ENCODE measurements at places on chromosomes 3 and 15.

DNA sequence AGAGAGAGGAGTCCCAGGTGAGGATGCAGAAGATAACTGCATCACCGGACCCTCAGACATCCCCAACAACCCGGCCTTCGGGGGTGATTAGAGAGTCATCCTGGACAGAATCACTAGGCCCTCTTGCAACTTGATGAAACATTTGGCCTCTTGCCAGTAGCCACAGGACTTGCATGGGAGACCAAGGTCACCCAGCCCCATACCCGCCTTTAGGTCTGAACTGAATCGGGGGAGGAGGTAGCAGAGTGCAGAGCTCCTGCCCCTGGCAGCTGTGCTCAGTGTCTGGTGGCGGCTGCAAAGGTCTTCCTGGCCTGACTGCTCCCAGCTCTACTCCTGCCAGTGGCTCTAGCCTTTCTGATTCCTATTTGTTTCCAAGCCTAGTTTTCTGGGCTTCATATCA, 12.4 kb downstream of the PIF1 start:
- DNase-seq = no peak

DNA sequence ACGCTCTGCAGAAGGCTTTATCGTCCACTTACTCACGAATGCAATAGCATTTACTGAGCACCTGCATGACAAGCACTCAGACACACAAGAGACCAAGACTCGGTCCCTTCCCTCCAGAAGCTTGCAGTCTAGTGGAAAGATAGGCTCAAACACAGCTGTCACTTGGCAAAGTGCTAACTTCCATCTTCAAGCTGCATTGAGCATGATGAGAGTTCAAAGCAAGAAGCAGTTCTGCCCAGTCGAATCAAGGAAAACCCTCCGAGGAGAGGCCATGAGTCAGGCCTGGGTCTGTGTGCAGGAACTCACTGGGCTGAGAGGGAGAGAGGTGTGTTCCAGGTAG, 51.5 kb downstream of the C3orf20 start:
- no peak for DNase-seq

DNA sequence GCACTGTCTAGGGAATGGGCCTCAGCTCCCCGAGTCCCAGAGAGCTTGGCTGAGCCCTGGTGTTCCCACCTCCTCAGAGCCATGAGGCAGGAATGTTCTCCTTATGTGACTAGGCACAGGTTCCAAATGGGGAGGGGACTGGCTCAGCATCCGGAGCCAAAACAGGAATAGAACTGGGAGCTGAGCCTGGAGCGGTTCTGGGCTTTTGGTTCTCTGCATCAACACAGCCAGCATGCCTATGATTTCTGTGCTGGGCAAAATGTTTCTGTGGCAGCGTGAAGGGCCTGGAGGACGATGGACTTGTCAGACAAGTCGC, at the start of gene FAM131A:
Gene FAM131A (plus strand): TSS at position 202 of the 316 bp plus-strand sequence. CDS start 31 bp downstream, at position 233.
- no peak for DNase-seq

- DNase-seq = no peak
These were observed 32.4 kb downstream of the MEGF11 start for GRCh38 chr15:66221126-66221525.

DNA sequence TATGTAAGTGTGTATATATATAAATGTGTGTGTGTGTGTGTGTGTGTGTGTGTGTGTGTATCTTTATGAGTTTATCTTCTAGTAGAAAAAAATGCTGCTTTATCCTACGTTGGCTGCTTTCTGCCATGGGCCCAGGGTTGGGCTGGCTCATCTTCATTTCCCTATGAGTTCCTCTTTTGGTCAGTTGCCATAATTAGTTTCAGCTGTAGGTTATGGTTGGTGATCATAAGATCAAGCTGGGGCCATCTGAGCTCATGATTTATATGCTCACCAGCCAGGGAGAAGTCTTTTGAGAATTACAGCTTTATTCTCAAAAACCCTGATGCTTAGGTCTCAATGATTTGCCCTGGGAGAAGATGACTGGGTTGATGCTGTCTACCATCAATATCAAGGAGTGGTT, 775.8 kb upstream of the ARPP21 start:
- no peak for DNase-seq

DNA sequence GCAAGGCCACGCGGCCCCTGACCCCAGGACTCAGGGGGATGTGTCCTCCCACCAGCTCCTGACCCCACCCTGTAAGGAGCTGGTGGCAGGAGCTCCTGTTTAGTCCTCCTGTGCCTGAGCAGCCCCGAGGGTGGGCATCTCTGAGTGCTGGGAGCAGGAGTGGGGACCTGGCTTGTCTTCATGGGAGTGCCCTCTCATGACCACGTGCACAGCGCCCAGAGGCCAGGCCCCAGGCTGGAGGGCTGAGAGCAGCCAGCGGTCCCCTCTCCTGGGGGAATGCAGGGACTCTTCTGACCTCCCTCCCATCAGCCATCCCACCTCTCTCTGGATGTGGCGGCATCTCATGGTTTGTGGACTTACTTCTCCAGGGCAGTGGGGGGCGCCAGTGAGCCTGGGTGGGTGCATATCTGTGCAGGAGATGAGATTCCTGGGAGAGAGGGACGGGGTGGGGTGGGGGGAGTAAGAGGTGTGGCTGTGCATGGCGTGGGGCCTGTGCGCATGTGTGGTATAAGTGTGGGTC, 205.6 kb downstream of the TBC1D2B start:
- DNase-seq = no peak

GRCh38 chr3:26193558-26193957, 403.7 kb downstream of the OXSM start:
- DNase-seq = no peak

DNA sequence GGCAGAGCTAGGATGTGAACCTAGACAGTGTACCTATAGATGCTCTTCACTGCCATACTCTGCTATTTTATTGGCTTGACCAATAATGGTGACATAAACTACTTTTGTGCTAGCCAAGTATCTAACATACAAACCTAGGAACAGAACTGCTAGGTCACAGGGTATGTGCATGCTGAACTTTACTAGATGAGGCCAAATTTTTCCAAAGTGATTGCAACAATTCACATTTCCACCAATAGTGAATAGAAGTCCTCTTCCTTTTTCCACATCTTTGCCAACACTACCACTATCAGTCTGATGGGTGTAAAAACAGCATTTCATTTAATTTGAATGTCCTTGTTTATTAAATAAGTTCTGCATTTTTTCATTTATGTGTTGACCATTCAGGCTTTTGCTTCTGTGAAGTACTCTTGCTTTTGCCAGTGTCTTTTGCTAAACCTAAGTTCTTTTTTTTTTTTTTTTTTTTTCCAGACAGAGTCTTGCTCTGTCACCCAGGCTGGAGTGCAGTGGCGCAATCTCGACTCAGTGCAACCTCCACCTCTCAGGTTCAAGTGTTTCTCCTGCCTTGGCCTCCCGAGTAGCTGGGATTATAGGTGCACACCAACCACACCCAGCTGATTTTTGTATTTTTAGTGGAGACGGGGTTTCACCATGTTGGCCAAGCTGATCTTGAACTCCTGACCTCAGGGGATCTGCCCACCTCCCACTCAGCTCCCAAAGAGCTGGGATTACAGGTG, 54.1 kb downstream of the DCAF1 start:
- DNase-seq = no peak

- no peak for DNase-seq
These were observed 51.7 kb upstream of the USP3 start for GRCh38 chr15:63452552-63453136.

DNA sequence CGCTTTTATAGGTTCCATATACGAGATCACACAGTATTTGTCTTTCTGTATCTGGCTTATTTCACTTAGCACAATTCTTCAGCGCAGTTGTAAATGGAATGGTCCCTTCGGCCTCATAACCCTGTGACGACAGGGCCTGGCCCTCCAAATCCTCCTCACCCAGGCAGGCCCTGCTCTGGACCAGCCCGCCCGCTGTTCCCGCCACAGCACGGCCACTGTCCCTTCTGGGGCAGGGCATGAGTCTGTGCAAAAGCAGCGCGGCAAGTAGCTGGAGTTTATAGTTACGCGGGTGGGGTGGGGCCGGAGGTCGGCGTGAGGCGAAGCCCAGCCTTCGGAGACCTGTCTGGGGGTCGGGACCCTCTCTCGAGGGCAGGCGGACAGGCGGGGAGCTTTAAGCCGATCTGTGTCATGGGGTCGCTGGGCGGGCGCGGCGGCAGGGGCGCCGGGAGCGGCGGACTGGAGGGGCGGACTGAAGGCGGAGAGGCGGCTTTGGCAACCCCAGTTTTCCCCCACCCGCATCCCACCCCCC, 543 bp downstream of the ARPIN start:
- DNase-seq = no peak

- DNase-seq = no peak
These were observed 105.3 kb downstream of the CHDH start for GRCh38 chr3:53740956-53741355.

GRCh38 chr15:51579012-51579411, 43.6 kb downstream of the DMXL2 start:
- no peak for DNase-seq

DNA sequence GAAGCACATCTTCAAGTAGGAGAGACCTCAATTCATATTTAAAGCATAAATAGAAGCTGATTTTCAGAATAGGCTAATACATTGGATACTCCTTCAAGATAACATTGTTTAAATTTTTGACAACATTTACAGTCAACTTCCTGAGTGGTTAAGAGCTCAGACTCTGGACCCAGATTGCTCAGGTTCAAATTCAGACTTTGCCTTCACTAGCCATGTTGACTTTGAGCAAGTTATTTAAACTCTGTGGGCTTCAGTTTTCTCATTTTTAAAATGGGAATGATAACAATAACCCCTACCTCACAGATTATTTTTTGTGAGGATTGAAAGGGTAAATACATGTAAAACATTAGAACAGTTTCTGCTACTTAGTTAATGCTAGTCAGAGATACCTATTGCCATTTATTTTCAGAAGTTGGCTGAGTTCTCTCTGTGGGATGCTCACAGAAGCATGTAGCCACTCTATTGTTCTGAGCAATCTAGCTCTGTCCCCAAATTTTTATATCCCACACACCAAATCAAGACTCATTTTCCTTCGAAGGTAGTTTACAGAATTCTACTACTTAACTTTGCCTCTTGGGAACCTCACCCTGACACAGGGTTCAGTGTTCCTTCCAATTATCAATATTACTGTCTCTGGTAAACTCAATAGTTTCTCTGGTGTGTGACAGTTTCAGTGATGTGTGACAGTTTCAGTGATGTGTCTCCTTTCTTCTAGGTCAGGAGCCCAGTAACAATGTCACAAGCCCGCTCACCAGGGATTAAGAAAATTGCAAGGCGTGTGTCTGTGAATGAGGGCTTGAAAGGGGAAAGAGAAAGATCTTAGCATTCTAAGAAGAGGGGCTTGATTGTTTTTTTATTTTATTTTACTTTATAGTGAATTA, 79.4 kb upstream of the OSTN start:
- DNase-seq = no peak

DNA sequence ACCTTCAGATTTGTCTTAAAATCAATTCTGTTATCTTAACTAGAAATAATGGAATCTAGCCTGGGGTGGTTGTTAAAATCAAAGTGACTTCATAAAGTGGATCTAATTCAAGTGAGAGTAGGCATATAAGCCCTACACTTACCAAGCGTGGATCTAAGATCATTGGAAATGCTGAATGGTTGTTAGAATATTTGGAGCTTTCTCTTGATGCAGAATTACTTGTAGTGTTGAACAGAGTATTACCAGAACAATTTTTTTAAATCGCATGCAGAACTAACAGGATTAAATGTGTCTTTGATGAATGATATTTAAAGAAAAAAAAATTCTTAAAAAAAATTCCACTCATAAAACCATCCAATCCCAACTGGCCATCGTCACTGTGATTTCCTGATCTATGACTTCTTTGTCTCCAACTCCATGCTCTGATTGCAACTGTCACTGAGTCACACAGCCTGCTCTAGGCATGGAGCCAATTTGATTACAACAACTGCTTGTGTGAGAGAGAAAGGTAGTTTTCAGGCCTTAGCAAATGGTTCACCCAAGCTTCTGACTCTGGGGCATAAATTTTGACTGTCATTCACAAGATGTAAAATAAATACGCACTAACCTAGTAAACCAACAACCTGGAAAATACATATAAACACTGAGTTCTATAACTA, 25.9 kb upstream of the SPRED1 start:
- DNase-seq = no peak

DNA sequence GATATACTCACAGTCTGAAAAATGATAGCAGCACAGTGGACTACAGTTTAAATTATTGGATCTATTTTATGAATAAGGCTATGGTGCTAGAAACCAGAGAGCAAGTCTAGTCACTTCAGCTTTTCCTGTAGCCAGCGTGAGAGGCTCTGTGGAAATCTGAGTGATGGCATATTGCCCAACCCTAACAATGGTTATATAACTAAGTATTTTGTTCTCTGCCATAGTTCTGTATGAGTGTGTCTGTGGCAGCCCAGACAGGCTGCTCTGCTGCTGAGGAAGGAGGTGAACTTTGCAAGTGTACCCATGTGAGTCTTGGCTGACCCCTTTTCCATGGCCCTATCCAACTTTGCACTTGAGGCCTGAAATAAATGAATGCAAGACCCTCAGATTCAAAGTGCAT, 105.7 kb downstream of the LRTM1 start:
- no peak for DNase-seq

- DNase-seq = no peak
These were observed 19.4 kb downstream of the RFTN1 start for GRCh38 chr3:16494094-16494493.

- no peak for DNase-seq
These were observed 31.2 kb upstream of the MYO5C start for GRCh38 chr15:52326756-52327155.

DNA sequence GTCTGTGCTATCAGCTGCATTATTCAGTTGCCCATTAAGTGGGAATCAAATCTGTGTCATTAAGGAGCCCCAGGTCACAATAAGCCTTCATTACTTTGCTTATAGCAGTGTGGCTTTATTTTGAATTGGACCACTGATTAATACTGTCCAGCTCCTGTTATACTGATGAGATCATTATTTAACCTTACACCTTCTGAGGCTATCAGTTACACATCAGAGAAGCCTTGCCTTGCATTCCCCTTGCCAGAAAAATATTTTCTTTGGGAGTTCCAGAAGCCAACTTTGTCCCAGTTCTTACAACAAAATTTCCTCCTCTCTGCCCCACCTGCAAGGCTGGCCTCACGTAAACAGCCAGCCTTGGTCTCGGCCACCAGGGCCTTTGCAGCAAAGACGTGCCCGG, 29.7 kb upstream of the ARNT2 start:
- DNase-seq = no peak

- DNase-seq = no peak
These were observed 14.9 kb upstream of the MAGI1 start for GRCh38 chr3:66053550-66054094.

- no peak for DNase-seq
These were observed 117.9 kb downstream of the TLE3 start for GRCh38 chr15:69979783-69980182.

GRCh38 chr3:175664911-175665310, 805.8 kb downstream of the NAALADL2 start:
- no peak for DNase-seq

All from CD4-positive, alpha-beta T cell treated with Interleukin-21 for 1 hour (primary cell).